NCI-H524 (cell line): ENCODE measurements at places on chromosomes 7 and 10.

GRCh38 chr7:91383053-91383904 lies 119.0 kb downstream of the FZD1 start:
- DNase-seq, result no peak

- no peak for DNase-seq
Measured at GRCh38 chr10:52121688-52122087, 192.4 kb upstream of the DKK1 start.

DNA sequence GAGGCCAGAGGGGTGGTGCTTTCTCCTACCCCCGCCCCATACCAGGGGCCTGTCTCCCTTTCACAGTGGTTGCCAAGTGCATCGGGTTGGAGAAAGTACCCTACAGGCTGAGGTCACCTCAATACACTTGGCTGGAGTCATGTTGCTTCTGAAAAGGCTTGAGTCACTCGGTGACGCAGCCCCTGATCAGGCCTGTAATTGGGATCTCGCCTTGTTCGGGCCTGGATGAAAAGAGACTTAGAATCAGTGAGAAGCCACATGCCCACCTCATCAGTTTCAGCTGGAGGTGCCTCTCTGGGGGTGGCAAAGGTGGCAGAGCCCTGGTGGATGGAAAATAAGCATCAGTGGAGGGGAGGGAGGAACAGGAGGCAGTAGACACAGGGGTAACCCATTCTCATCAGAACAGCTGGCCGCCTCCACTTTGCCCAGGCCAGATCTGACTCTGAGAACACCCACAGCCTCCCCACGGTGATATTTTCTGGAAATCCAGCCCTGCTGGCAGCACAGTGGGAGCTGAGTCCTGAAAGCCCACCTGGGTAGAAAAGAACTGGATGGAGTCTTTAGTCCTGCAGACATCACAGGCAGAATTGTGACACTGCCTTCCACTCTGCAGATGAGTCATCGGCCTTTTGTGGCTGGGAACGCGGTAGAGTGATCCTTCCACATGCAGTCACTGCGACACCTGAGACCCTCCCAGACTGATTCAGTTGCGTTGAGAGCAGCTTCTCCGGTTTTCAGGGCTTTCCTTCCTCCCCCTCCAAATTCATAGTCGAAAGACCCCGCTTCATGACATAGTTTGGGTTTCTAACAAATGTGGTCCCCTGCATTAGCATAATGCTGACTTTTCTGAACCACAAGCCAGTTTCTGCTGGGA lies 108.0 kb downstream of the GRK5 start:
- no peak for DNase-seq

DNA sequence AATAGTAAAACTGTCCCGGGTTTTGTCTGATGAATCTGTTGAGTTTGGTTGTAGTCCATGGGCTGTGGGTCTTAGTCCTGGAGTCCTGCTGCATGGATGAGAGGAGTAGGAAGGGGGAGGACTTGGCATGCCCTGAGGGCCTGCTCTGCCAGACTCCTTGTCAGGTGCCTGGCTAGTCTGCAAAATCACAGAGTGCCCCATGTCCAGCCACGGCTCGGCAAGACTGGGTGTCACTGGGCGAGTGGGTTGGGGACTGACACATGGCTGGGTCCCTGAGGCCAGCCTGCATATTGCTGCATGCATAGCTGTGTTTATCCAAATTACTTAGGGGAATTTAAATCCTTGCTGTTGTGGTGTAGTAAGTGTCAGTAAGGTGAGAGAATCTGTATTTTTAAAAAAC lies 9.7 kb downstream of the MINDY4 start:
- DNase-seq, result no peak

GRCh38 chr7:90492250-90492649 lies 22.8 kb downstream of the PTTG1IP2 start:
- DNase-seq, result no peak

GRCh38 chr10:94129393-94130130 lies 135.8 kb downstream of the PLCE1 start:
- no peak for DNase-seq

GRCh38 chr10:119595676-119596515 lies 868 bp downstream of the TIAL1 start:
- DNase-seq, result peak; percentile 21

GRCh38 chr10:103811463-103811862 lies 43.9 kb downstream of the SH3PXD2A start:
- DNase-seq, result no peak
